ENCODE measurements at places on chromosomes 12 and 14.

GRCh38 chr12:110613071-110613770, 708 bp upstream of the TCTN1 start:
- DNase-seq: no peak

- no peak for DNase-seq
These were observed 153.8 kb downstream of the MED13L start for GRCh38 chr12:116123451-116124258.

DNA sequence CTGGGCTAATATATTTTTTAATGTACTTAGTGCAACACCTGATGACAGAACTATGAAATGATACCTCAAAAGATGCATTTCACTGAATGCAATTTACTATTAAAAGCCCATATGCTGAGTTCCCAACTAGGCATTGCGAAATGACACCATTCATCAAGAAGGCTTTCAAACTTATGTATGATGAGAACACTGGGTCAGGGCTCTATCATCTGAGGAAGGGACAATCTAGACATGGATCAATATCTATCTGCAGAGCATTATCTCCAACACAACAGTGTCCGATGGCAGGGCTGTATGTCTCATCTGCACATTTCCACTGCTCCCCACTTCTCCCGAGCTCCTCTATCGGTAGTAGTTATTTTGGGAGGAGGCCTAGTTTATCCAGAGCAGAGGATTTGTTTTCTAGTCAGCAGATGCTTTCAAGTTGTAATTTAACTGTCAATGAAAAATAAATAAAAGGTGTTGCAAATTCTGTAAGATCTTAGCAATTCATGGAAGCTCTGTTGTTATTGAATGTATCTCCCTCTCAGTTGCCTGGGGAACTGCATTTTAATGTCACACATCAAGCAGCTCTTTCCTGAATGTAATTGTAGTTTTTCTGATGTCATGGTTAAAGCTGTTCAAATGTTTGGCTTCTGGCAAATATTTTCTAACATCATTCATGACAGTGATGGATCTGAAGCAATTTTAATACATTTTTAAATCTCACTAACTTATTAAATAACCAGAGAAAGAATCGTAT, 7.4 kb upstream of the GCH1 start:
- no peak for DNase-seq

DNA sequence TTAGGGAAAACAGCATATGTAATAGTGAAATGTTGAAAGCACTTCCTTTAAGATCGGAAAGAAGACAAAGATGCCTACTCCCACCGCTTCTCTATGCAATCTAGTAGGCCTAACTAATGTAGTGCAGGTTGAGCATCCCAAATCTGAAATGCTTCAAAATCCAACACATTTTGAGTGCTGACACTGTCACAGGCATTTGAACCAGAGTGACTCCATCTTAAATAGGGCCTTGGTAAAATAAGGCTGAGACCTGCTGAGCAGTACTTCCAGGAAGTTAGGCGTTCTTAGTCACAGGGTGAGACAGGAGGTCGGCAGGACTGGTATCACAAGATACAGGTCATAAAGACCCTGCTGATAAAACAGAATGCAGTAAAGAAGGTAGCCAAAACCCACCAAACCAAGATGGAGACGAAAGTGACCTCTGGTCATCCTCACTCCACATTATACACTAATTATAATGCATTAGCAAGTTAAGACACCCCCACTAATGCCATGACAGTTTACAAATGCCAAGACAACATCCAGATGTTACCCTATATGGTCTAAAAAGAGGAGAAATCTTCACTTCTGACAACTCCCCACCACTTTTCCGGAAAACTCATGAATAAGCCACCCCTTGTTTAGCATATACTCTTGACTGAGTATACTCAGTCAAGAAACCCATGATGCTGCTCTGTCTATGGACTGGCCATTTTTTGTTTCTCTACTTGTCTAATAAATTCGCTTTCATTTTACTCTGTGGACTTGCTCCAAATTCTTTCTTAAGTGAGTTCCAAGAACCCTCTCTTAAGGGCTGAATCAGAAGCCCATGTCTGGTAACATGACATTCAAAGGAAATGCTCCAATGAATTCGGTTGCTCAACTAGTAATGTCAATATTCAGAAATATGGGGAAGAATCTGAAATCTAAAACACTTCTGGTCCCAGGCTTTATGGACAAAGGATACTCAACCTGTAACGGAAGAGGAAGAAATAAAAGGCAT, 47.1 kb upstream of the MTERF2 start:
- no peak for DNase-seq

DNA sequence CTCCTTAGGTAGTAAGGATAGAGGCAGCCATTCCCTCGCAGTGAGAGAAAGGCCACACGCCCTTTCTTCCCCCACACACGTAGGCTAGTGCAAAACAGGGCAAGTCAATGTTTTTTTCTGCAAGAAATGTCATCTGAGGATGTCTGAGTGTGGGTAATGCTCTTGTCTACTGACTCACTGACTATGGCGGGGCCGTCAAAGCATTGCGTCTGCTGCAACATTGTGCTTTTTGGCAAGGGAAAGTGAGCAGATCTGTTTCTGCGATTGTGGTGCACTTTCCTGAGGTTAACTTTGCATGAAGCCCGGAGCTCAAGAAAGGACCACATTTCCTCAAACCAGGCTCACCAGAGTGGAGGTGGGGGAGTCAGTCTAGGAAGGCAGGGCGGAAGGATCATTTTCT, 181.6 kb upstream of the GZMB start:
- DNase-seq: no peak

DNA sequence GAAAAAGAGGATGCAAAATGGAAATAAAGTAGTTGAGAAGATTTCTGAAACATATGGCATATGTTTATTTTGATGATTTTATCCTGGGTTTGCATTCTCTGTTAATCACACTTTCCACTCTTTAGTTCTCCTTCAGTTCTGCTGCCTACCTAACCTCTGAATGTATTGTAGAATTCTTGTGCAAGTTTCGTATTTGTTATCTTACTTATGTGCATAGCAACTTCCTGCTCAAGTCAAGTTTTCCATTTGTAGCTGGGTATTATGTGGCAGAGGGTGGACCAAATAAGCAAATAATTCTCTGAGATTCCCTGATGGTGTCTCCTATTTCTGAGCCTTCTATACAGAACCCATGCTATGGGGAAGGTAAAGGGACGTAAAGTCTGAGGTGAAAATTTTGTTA, 381.6 kb downstream of the FOXG1 start:
- DNase-seq: no peak

GRCh38 chr14:105200074-105200473, 19.0 kb upstream of the NUDT14 start:
- no peak for DNase-seq

DNA sequence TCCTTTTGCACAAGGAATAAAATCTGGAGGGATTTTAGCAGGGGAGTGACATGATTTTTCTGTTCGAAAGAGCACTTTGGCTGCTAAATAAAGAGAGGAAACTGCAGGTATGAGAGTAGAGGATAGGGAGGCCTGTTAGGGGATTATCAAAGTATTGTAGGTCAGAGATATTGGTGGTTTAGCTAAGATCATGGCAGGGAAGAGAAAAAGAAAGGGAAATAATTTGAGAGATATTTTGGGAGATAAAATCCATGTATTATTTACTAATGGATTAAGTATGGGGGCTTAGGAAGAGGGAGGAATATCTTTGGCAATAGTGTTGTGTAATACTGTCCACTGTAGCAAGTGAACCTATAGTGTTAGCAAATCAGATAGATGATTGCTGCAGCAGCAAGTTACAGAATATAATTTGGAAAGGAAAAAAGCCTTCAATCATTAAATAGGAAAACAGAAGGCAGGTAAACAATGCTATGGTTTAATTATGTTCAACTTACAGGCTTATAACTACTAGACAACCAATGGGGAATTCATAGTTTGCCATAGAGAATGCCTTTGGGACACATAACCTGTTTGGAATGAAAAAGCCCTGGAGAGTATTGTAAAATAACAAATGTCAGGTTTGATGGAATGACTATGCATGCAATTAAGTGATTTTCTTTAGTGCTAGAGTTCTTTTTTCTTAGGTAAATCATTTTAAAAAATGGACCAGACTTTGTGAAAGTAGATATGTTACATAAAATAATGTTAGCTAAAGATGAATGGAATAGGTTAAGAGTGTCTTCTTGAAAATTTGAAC, 50.5 kb downstream of the ADIPOR2 start:
- DNase-seq: no peak

DNA sequence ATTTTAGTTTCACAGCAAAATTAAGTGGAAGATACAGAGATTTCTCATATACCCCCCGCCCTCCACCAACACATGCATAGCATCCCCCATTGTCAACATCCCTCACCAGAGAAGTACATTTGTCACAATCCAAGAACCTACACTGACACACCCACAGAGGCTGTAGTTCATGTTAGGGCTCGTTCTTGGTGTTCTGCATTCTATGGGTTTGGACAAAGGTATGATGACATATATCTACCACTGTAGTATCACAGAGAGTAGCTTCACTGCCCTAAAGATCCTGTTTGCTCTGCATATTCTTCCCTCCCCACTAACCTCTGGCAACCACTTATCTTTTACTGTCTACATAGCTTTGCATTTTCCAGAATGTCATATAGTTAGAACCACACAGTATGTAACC, 444.6 kb upstream of the DCN start:
- no peak for DNase-seq

- DNase-seq: no peak
These were observed 33.7 kb upstream of the MAP1LC3B2 start for GRCh38 chr12:116525418-116526001.

- DNase-seq: no peak
These were observed 232.9 kb downstream of the PCNX1 start for GRCh38 chr14:71140157-71140556.

DNA sequence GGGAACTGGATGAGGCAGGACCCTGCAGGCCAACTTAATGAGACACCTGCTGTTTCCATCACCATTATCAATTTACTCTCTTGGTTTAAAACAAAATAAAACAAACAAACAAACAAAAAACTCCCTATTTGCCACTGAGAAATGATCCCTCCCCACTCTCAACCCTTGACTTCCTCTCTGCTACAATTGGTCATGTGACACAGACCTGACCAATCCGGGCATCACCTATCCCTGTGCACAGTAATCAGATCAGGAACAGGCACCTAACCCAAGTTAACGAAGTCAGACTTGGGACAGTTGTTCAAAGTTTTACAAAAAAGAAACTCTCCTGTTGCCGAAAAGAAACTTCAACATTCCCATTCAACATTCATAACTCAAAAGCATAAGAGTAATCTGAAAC, 58.4 kb downstream of the NELL2 start:
- DNase-seq: no peak

GRCh38 chr12:70002097-70002911, 177.3 kb downstream of the MYRFL start:
- no peak for DNase-seq

DNA sequence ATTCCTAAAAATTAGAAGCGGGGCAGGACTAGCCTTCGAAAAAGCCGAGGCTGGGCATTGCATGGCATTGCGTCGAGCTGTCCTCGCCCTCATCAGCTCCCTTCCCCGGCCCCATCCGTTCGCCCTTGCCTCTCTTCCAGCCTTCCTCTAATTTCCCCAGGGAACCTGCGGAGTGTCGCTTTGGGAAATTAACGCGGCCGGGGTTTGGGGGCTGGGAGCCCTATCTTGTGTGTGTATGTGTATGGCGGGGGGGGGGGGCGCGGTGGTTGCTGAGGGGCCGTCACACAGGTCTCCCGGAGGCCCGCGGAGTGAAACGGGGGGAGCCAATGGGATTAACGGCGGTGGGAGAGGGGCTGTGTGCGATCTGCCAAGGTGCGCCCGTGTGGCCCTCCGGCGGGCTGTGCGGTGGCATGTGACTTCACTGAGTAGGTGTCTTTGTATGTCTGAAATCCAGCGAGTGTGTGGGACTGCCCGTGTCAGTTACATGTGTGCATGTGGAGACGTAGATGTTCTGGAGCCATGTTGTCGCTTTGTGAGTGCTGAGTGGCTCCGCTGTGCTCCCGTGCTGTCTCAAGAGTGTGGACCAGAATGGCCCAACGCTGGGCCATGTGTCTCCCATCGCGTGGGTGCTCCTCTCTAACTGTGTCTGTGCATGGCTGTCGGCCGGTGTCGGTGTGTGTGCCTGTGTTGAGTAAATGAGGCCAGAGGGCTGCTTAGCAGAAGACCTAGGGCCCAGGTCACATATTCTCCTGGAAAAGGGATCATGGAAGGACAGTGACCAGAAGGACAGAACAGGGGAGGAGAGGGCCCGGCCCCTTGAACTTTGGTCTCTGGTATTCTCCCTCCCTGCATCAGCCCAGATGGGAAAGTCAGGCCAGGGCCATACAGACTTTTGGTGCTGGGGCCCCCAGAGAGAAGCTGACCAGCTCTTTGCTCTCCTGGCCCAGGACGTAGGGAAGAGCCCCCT, 1.5 kb downstream of the PTMS start:
- no peak for DNase-seq

Data from stimulated activated CD4-positive, alpha-beta T cell treated with anti-CD3 and anti-CD28 coated beads, TNF-alpha, amount 100 ng/mL, for 24 hours (primary cell).